AG20443 (cell line): ENCODE measurements at places on chromosomes 6 and 20.
A peak's percentile ranks its signal among the peaks of the same experiment; 100 is the strongest.

GRCh38 chr6:75933387-75933975 is 139.0 kb downstream of the IMPG1 start:
- DNase-seq, result no peak

DNA sequence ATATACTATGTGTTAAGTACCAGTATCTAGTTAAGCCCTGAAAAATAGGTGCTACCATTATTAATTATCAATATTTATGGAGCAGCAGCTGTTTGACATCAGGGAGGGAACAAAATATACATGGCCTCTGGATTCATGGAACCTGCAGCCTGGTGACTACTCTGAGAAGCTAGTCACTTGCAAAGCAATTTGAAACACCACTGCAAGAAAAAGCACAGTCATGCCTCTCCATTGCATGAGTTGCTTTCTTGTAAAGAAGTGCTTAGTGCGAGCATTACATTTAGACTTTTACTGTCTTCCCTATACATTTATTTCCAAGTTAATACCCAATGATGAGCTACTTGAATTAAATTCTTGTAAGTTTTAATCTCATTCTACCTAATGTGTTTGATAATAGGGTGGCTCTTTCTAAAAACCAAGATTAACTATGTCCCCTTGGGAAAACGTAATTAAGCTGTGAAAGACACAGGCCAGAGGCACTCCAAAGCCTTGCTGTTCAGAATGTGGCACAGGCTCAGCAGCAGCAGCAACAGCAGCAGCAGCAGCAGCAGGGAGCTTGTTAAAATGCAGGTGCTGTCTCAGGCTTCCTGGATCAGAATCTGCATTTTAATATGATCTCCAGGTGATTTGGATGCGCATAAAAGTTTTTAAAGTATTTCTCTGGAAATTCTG is 83.6 kb downstream of the PFDN4 start:
- no peak for DNase-seq

GRCh38 chr6:12776291-12776690 is 59.7 kb downstream of the PHACTR1 start:
- DNase-seq, result no peak

DNA sequence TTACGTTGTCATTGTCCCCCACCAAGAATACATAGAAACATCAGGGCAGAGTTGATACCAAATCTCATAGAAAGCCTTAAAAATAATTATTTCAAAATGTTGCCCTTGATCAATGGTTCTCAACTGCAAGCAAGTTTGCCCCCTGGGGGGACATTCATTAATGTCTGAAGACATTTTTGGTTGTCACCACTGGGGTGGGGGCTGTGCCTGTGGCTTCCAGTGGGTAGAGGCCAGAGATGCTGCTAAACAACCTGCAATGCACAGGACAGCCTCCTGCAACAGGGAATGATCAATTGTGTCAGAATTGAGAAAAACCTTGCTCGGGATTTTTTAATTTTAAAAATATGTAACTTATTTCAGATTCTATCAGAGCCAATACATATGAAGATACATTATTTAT is 130.6 kb upstream of the DOK5 start:
- no peak for DNase-seq

GRCh38 chr6:81847866-81848265 is 95.4 kb upstream of the TENT5A start:
- no peak for DNase-seq

DNA sequence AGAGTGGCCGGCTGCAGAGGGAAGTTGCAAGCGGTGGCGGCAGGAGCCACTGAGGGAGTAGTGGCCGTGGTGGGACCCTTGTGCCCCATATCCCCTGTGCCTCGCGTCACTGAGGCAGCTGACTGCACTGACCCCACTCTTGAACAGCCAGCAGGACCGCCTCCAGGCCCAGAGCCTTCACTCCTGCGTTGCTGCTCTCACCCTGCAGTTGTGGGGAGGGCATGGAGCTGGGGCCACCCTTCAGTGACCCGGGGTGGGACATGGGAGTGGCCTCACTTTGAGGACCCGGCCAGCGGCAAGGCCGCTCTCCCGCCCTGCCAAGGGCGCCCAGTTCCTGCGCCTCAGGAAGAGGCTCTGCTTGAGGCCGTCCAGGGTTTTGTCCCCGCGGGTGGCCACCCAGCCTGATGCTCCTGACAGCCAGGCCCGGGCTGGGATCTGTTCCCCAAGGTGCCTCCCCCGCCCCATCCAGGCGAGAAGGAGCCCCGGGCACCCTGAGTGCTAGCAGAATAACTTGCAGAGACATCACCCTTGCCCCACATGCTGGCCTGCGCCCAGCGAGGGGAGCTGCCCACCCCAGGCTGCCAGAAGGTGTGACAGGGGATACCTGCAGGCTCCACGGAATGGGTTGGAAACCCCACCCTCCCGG is 44.4 kb downstream of the HLA-DRA start:
- no peak for DNase-seq

DNA sequence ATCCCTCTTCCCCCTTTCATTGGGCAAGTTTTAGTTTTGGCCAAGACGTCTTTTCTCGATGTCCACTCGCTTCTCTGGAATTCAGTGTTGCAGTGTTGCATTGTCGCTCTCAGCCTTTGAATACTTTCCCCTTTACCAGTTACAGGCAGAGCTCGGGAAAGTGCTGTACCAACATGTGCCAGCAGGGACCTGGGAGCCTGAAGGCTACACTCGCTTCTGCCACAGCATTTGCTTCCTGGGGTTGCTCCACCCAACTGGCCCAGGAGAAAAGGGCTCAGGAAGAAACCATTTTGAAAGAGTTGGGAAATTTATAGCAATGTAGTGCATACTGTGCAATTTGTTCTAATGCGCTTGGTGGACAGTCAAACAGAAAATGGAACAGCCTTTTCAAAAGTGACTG is 78.6 kb downstream of the LINC00237 start:
- peak; percentile 35 for DNase-seq

GRCh38 chr20:37379967-37380828 is 34.3 kb downstream of the SRC start:
- DNase-seq, result no peak

GRCh38 chr6:160523223-160523622 is 140.9 kb downstream of the LPA start:
- DNase-seq, result no peak

- no peak for DNase-seq
Observed at GRCh38 chr6:13451181-13451895, 36.1 kb downstream of the GFOD1 start.

- no peak for DNase-seq
Observed at GRCh38 chr6:89438248-89438647, 5.3 kb downstream of the ANKRD6 start.

- DNase-seq, result no peak
Observed at GRCh38 chr20:62899633-62900051, 26.7 kb downstream of the DIDO1 start.

DNA sequence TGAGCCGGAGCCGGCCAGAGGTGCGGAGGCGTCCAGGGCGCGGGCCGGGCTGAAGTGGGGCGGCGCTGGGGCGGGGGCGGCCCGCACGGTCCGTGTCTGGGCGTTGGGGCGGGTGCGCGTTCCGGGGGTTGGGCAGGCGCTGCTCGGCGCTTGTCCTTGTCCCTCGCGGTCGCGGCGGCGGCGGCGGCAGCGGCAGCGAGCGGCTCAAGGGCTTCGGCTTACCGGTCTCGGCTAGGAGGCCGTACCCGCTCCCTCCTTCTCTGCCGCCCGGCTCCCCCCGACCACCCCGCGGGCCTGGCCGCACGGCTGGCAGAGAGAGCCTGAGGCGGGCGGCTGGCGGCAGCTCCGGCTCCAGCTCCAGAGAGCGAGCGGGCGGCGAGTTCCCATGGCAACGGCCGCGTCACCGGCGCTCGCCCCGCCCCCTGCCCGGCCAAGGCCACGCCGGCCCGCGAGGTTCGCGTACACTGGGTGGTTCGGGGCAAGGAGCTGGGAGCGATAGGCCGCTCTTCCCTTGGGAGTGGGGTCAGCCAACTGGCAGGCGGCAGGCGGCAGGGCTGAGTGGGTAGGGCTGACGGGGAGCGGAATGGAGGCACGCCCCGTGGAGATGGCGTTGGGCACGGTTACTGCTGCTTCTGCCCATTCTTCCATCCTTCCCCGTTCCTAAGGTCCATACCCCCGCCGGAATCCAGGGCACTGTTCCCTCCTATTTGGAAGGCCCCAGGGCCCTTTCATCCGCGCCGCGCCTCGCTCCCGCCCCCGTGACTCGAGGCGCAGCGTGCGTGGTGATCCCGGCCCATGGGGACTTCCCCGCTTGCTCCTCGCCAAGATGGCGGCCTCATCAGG is at the start of gene LRRC73:
Gene LRRC73 (minus strand): TSS at position 363 of the 843 bp plus-strand sequence. CDS start 561 bp downstream, outside the sequence.
- DNase-seq, result peak; percentile 94

GRCh38 chr6:134962421-134962820 is 12.5 kb upstream of the ALDH8A1 start:
- no peak for DNase-seq

DNA sequence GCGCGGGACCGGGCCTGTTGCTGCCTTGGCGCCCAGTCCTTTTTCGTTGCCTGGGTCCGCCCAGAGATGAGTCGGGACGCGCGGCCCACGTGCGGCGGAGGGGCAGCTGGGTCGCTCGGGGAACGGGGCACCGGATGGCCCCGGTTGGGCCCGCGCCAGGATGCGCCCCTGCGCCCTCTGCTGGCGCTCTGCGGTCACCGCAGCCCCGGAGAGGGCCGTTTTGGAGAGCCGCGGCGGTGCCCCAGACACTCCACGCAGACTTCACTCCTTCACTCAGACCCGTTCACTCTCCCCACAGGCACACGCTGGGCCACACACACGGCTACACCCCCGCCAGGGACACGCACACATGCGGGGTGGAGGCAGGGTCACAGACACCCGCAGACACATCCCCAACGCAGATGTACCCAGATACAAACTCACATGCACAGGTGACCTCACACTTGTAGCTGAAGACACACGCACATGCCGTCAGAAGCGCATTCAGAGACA is 38.8 kb downstream of the SRC start:
- peak; percentile 91 for DNase-seq

GRCh38 chr6:97969065-97969464 is 686.0 kb upstream of the MMS22L start:
- no peak for DNase-seq

GRCh38 chr6:25315194-25316177 is 36.3 kb downstream of the CARMIL1 start:
- no peak for DNase-seq

- no peak for DNase-seq
Observed at GRCh38 chr6:99178168-99178567, 171.3 kb downstream of the FAXC start.

DNA sequence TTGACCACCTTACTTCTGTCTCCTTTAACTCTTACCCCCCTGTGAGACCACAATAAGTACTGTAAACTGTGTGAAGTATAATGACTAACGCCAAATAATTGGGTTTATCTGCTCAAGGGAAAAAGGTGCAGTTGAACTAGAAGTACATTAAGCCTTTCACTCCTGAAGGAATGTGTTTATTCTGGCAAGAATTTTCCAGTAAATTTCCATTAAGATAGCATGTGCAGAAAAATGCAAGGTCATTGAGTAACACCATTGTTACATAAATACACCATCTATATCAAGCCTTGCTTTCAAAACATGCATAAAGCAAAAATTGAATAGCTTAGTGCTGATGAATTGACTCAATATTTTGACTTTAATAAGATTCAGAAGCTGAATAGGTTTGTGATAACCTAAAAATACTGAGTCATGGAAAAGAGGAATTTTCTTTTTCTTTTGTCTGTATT is 65.4 kb downstream of the ARHGAP18 start:
- no peak for DNase-seq

DNA sequence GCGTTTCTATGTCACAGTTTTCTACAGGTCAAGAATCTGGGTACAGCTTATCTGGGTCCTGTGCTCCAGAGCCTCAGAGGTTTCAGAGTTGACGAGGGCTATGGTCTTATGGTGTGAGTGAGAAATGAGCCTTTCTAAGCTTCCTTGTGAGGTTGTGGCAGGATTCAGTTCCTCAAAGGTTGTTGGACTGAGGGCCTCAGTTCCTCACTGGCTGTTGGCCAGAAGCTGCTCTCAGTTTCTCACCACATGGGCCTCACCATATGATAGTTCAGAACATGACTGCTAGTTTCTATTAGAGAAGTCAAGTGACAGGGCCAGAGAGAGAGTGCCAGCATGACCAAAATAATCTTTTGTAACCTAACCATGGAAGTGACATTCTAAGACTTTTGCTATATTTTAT is 96.1 kb downstream of the NUS1 start:
- DNase-seq, result no peak

GRCh38 chr6:121399966-121400365 is 35.5 kb upstream of the GJA1 start:
- DNase-seq, result no peak

DNA sequence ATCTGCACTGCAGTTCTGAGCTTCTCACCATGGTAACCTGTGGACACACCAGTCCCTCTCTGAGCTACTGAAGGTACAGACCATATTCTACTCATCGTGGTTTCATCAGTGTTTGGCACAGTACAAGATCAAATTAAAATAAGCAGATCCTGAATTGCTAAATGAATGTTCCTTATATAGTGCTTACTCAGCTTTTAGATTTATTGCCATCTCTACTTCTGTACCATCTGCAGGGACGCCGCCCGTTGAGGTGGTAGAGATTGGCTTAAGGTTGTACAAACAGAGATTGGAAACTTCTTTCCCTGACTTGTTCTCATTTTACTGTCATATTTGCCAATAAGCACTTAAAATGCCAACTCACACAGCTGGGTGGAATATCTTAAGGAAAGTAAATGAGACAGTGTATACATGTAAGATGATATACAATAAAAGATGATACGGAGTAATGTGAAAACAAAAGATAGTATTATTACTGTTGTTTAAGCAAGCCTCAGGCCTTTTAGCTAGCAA is 223.4 kb upstream of the FOXQ1 start:
- DNase-seq, result no peak

GRCh38 chr6:73308712-73309534 is 45.2 kb downstream of the DPPA5 start:
- peak; percentile 13 for DNase-seq

- DNase-seq, result peak; percentile 59
Observed at GRCh38 chr20:44407402-44408184, 52.1 kb downstream of the HNF4A start.

- no peak for DNase-seq
Observed at GRCh38 chr20:55500130-55500529, 505.2 kb downstream of the CBLN4 start.

DNA sequence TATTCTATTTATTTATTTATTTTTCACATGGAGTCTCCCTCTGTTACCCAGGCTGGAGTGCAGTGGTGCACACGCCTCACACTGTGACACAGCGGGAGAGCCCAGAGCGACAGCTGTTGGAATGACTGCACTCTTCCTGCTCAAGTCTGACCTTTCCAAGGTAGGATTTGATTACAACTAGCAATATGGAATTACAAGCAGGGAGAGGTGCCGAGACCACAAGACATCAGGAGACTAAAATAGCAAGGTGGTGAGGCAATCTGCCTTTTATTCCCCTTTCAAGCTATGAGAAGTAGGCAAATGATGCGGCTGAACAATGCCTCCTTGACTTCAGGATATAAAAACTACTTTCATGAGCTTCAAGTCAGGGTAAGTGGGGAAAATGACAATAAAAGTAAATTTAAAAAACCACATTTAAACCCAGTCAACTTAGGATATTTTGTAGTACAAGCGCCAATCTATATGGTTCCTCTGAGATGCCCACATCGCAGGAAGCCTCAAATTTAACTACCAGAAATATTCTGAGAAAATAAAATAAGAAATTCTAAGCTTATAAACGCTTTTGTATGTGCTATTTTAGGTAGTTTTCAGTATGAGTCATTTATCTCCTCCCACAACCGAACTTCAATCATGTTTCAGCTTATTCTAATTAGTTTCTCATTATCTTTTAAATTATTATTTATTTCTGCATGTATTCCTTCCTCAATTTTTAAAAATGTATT is 146.9 kb upstream of the SGK1 start:
- DNase-seq, result peak; percentile 41

- DNase-seq, result peak; percentile 63
Observed at GRCh38 chr6:45741437-45742171, 274.1 kb downstream of the CLIC5 start.
